ENCODE measurements at places on chromosomes 2 and 18. TPM values are rescaled to one million over a fixed set of nuclear protein-coding genes. Genes with fewer than 3 reads are reported as not detected.

Gene DTNB
- 67.6 TPM for total RNA-seq

Gene ANKRD36
- 66.0 TPM for total RNA-seq

Gene POTEC
- total RNA-seq: not detected

Gene ESCO1
- 18.8 TPM for total RNA-seq

Gene GNAL
- 0.43 TPM for total RNA-seq

Gene HOXD12
- not detected for total RNA-seq

Gene IDH1
- 87.2 TPM for total RNA-seq

Gene CARF
- total RNA-seq: 9.8 TPM

Gene TCF23
- not detected for total RNA-seq

Gene STK17B
- 31.0 TPM for total RNA-seq

Gene PIEZO2
- under 0.01 TPM for total RNA-seq

Gene ACOXL
- not detected for total RNA-seq

Gene SATB2
- total RNA-seq: 0.22 TPM

Gene TMEM182
- total RNA-seq: 2.8 TPM

Gene GPR45
- not detected for total RNA-seq

Gene CYRIA
- total RNA-seq: 5.5 TPM

Measured in placental epithelial cell (primary cell).